GM23248 (cell line): ENCODE measurements at places on chromosomes 3 and 15.

- no peak for DNase-seq
These were observed 294.9 kb upstream of the CTDSPL start for GRCh38 chr3:37566730-37567129.

- no peak for DNase-seq
These were observed 69.3 kb downstream of the MESD start for GRCh38 chr15:80920271-80920699.

DNA sequence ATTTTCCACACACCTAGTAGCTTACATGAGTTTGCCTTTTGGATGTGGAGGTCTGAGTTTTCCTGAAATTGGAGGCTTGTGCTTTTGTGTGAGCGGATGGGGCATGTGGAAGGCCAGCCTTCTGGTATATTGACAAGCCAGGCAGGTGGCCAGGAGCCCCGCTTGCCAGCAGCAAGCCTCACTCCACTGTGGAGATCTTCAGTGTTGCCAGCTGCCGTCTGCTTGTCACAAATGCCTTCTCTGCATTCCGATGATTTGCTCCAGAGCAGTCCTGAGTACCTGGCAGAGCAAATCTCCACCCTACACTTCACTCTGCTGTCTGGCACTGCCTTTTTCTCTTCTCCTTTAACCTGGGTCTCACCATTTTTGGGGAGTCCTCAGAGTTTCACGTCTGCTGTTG lies 29.1 kb upstream of the CHST2 start:
- no peak for DNase-seq

DNA sequence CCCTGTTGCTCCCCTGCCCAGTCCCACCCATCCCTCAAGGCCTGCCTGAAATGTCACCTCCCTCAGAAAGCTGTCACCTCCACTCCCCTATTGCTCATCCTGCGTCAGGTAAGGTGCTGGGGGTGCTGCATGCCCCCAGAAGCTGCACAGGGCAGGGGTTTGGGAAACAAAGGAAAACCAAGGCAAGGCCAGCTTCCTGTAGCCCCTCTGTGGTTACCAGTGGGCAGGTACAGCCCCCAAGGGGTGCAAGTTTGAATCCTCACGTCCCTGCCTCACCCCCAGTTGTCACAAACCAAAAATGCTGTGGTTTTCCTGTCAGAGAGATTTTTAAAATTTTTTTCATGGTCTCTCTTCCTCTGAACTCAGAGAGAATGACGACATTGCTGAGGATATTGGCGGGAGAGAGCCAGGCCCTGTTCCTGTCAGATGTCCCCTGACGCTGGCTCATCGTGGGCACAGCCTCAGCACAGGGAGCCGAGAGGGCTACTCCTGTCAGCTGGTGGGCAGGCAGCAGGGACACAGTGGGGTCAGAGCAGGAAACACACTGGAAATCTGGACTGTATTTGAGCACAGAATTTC lies 27.0 kb downstream of the PSTPIP1 start:
- peak; percentile 70 for DNase-seq

GRCh38 chr15:70092464-70093027 lies 5.2 kb downstream of the TLE3 start:
- no peak for DNase-seq

- no peak for DNase-seq
These were observed 789.2 kb upstream of the NR2F2 start for GRCh38 chr15:95541301-95541700.

DNA sequence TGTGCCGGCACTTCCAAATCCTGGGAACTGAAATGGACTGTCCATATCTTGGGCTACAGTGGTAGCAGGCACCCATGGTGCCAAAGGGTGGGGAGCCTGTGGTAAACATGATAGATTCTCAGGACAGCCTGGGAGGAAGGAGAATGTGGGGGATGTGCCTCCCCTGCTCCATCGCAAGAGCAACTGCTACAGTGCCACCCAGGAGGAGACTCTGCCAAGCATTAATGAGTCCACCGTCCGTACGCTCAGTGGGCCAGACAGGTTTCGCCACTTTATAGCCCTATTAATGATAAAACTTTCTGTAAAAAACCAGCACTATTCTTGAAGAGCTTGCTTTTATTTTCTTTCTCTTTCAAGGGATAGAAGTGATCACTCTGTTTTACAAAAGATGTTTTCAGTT lies 75.2 kb downstream of the FMN1 start:
- no peak for DNase-seq

- peak; percentile 80 for DNase-seq
These were observed 225.6 kb upstream of the ROPN1 start for GRCh38 chr3:124217542-124217941.

GRCh38 chr15:58486062-58486461 lies 54.3 kb downstream of the LIPC start:
- DNase-seq = no peak

DNA sequence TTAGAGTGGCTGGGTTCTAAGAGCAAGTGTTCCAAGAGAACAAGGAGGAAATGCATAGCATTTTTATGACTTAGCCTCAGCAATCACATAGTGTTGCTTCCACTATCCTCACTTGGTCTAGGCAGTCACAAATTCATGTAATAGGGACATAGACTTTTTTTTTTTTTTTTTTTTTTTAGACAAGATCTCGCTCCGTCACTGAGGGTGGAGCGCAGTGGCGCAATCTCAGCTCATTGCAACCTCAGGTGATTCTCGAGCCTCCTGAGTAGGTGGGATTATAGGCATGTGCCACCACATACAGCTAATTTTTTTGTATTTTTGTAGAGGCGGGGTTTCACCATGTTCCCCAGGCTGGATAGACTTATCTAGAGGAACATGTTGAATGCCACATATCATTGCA lies 4.7 kb upstream of the GNB4 start:
- DNase-seq = no peak

DNA sequence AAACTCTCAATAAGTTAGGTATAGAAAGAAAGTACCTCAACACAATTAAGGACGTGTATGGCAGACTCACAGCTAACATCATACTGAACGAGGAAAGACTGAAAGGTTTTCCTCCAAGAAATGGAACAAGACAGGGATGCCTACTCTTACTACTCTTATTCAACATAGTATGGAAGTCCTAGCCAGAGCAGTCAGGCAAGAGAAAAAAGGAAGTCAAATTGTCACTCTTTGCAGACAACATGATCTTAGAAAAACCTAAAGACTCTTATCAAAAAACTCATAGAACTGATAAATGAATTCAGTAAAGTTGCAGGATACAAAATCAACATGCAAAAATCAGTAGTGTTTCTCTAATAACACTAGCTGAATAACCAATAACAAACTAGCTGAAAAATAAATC lies 96.0 kb downstream of the C3orf70 start:
- no peak for DNase-seq

DNA sequence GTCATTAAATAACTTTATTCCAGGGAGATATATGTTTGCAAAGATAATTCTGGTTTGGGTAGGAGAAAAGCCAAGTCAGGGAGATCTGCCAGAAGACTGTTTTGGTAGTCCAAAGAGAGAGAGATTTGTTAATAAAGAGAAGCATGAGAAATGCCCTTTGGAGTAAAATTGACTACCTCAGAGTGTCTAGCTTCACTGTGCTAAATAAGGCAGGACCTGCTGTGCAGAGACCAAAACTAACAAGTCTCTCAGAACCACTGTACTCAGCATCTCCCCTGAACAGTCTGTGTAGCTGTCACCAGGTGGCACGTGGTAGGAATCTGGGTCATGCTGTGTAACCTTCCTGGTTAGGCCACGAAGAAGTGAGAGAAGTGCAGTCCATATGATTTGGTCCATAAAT lies 31.6 kb upstream of the SLC35G2 start:
- DNase-seq = peak; percentile 52

DNA sequence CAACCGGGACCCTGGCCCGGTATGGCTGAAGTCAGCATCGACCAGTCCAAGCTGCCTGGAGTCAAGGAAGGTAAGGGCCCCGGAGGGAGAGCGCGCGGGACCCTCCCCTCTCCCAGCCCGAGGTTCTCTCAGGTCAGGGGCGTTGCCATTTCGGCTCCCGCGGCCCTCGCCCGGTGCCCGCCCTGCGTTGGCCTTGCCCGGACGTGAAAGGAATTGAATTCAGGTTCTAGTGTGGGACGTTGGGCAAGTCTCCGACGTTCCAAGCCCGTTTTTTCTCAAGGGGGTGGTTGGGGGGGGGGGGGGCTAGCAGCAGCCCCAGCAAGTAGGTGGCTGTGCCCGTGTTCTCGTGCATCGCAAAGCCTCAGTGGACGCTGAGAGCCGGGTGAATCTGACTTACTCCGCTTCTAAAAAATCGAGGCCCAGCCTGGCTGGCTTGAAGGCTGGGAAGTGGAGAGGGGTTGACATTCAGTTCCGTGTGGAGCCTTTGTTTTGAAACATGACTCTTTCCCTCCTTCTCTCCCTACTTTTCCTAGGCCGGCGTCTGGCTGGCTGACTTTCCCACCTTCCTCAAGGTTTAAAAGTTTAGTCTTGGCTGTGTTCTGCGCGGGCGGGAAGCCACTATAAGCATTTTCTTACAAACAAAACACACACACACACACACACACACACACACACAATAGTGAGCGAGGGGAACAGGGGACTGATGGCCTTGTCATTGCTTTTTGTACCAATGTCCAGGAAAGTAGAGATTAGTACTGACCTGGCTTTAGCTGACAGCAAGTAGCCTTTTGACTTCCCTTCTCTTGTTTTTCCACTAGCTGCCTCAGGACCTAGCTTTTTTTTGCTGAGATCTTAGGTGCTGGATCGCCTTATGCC lies at the start of gene UTS2B:
Gene UTS2B (minus strand): TSS at position 873 of the 876 bp plus-strand sequence. CDS start 48,337 bp downstream, outside the sequence.
- peak; percentile 74 for DNase-seq

DNA sequence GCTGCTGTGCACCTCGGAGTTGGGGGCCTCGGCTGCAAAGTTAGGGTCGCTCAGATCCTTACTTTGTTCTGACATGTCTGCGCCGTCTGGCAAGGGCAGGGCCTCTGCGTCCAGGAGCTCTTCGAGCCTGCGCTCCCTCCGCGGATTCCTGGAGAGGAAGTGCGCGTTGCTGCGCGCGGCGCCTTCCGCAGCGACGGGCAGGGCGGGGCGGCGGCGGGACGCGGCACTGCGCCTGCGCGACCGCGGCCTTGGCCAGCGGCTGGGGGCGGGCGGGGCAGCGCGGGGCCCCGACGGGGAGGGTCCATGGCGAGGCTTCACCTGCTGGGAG lies at the start of gene NDN:
Gene NDN (minus strand): TSS at position 163 of the 328 bp plus-strand sequence. CDS start 88 bp downstream, at position 75.
- DNase-seq = peak; percentile 72

GRCh38 chr15:38168467-38169070 lies 84.1 kb upstream of the SPRED1 start:
- peak; percentile 19 for DNase-seq

GRCh38 chr3:87207460-87207859 lies 19.6 kb upstream of the CHMP2B start:
- DNase-seq = peak; percentile 70

DNA sequence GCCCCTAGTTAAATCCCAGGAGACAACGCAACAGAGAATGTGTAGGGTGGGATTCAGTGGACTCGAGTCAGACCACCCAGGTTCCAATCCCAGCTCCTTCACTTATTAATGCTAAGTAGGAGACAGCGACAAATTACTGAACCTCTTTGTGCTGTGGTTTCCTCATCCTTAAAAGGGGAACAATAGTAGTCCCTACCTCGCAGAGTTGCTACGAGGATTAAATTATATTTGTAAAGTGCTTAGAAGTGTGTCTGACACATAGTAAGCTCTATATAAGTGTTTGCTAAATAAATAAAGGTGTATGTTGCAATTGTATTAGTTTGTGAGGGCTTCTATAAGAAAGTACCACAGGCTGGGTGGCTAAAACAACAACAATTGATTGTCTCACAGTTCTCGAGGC lies 58.0 kb upstream of the PPARG start:
- no peak for DNase-seq

- peak; percentile 7 for DNase-seq
These were observed 56.4 kb downstream of the PLAAT1 start for GRCh38 chr3:193297421-193297820.

GRCh38 chr15:60512937-60513336 lies 34.0 kb upstream of the ICE2 start:
- no peak for DNase-seq

DNA sequence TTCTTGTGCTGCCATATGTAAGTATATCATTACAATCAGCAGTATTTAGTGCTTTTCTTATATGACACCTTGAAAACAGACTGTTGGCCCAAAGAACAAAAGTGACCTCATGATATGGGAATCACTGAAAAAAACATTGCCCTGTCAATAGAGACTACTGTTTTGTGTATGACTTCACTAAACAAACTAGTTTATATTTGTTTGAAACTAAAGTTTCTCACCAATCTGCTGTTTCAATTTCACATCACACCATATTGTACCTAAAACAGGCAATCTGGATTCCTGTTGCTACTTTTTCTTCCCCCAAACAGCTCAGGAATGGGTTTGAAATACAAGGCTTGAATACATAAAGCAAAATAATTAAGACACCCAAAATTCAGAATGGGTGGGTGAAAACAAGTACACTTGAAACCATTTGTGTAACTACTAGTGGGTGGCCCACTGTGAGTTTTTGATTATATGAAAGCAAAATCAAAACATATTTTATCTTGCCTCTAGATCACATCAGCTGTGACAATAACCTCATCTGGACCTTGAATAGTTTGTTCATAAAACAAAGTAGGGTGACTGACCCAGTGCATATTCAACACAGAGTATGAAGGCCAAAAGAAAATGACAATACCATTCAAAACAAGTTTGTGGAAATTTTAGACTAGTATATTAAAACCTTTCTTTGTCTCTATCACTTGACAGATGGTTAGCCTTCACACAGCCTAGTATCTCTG lies 5.9 kb downstream of the ZBTB20 start:
- DNase-seq = no peak

GRCh38 chr15:69815793-69816192 lies 281.9 kb downstream of the TLE3 start:
- DNase-seq = no peak

DNA sequence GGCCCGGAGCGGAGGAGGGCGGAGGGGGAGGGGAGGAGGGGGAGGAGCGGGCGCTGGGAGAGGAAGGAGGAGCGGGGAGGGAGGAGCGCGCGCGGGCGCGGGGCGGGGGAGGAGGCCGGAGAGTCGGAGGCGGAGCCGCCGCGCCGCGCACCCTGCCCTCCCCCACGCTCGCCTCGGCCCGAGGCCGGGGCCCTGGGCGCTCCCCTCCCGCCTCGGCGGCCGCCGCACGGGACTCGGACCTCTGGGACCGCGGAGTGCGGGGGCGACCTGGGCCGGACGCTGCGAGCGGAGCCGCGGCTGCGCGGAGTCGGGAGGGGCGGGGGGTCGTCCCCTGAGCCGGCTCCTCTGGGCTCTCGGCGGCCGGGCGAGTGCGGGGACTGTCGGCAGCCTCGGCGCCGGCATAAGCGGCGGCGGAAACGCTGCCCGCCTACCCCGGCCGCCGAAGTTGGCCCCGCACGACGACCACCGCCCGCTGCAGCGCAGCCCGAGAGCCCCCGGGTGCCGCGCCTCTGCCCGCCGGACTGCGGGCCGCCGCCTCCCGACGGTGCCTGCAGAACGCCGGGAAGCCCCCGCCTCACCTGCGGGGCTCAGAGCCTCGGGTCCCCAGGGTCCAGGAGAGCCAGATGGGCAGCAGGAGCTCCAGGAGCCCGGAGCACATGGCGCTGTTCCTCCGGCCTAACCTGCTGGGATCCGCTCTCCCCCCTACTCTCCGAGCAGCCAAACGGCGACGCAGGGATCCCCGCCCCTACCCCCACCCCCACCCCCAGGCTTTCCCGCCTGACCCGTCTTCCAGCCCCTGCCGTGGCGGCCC lies 406 bp upstream of the GABRB3 start:
- DNase-seq = peak; percentile 12

- DNase-seq = no peak
These were observed 430.5 kb downstream of the GABRG3 start for GRCh38 chr15:27401471-27401870.
